ENCODE measurements at places on chromosomes 2 and 18.

GRCh38 chr2:24512831-24513230, 21.8 kb downstream of the NCOA1 start:
- no peak for DNase-seq

- no peak for DNase-seq
These were observed 14.2 kb upstream of the RTTN start for GRCh38 chr18:70219688-70220087.

GRCh38 chr2:32721376-32721775, 93.5 kb downstream of the TTC27 start:
- no peak for DNase-seq

DNA sequence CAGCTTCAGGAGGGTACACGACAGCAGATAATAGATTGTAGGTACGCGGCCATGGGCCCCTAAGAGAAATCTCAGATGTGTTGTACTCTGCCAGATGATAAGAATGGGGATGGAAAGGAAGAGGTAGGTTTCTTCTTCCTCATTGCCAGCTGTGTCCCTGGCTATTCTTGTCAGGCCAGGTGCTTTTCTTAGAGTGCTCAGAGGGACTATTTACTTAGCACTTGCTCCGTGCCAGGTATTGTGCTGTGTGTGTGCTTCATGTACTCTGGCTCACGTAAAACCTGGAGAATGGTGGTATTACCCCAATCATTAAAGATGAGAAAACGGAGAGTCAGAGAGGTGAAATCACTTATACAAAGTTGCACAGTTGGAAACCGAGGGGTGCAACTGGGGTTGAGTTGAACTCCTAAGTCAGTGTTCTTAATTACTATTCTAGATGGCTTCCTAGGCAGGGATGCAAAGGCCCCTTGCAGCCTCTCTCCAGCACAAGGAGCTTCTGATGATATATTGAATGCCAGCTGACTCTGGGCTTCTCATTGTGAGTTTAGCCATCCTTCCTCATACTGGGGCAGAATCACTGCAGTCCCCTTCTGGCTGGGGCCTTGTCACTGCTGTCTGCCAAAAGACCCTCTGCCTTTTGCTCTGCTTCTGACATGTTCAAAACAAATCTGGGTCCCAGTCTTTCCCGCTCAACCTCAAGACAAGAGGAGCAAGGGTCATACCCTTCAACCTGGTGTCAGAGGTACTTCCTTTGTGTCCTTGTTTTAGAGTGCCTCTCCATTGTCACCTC, 60.7 kb downstream of the LYPD1 start:
- DNase-seq, result no peak

- no peak for DNase-seq
These were observed 797.5 kb upstream of the ID2 start for GRCh38 chr2:7884338-7884737.

DNA sequence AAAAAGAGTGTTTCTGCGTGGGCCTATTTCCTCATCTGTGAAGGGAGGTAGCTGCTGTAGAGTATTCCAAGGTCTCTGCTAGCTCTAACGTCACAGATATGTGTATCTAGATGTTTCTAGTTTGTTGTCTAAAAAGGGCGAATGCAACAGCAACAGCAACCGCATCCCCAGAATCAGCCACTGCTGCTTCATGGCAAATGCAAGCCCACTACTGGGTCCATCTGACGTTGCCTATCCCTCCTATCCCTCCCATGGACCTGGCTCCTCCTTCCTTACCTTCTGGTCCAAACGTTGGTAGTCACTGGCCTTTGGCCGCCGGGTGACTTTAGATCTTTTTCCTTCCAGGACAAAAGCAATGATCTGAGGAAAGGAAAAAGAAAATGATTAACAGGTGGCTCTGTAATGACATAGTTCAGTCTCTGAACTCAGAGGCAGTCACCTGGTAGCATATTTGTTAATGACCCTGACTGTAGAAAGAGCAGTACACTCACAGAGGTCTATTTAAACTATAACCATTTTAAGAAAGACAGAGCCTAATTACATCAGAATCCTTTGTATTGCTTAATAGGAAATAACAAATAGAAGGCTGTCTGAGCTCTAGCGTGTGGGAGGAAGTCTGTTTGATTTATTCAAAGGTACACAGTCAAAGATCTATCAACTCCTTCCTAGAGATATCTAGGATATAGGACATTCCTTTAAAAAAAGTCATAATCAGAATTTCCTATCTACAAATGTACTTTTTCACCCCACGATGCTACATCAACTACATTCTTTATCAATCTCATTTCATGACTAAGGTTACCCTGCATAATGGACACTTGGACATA, 2.9 kb downstream of the TGOLN2 start:
- no peak for DNase-seq

DNA sequence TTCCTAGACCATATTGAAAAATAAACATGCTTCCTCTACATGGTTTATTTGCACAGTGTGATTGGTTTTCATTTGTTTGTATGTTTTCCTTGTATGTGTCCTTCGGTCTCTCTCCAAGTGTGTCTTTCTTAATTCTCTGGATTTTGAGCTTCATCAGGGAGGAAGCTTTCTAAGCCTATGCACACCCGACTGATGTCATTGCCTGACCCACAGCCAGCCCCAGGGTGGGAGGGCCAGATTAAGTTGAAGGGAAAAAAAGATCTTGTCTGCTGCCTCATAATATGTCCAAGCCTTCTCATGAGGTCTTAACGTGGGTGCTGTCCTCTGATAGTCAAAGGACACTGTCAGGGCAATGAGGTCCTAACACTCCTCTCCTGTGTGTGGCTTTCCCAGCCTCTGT, 115.2 kb downstream of the MARCHF4 start:
- DNase-seq, result no peak

- no peak for DNase-seq
These were observed 32.5 kb upstream of the ACAA2 start for GRCh38 chr18:49845629-49846360.

- no peak for DNase-seq
These were observed 126.3 kb upstream of the BCL2L11 start for GRCh38 chr2:110994250-110994961.

DNA sequence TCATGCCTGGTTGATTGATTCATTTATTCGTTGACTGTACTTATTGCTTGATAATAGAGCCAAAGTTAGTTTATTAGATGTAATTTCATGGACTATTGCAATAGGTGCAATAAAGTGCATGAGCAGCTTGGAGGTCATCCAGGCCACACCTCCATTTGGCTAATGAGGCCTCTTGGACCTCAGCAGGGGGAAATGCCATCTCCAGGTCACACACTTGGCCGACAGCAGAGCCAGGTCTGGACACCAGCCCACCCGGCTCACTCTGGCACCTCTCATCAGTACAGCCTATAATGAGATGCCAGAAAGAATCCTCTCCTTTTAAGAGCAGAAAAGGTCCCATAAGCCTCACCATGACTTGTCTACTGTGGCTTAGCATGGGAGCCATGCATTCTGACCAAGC, 71.2 kb upstream of the AFF3 start:
- DNase-seq, result no peak

- DNase-seq, result no peak
These were observed 124.0 kb downstream of the NRP2 start for GRCh38 chr2:205806143-205806905.

DNA sequence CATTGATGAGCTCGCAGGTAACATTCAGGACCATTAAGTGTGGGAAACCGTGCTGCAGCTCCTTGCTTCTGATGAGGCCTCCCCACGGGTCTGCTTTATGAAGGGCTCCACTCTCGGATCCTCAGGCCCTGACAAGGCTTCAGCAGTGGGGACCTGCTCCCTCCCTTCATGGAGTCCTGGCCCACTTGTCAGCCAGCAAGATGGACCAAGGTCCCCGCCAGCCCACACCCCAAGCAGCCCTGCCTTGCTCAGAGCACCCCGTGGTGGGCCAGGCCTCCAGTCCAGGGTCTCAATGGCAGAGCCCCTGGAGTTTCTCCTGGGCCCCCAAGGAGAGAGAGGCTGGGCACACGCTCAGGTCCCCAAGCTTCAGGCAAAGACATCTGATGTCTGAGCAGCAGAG, 41.5 kb downstream of the CROCC2 start:
- no peak for DNase-seq

- no peak for DNase-seq
These were observed 833 bp downstream of the AFG3L2 start for GRCh38 chr18:12376034-12376753.

- DNase-seq, result no peak
These were observed 8.2 kb downstream of the FBXO15 start for GRCh38 chr18:74139411-74139810.

GRCh38 chr2:59233920-59234319, 992.8 kb upstream of the FANCL start:
- no peak for DNase-seq

GRCh38 chr2:169978402-169979017, 151.3 kb downstream of the UBR3 start:
- DNase-seq, result no peak

DNA sequence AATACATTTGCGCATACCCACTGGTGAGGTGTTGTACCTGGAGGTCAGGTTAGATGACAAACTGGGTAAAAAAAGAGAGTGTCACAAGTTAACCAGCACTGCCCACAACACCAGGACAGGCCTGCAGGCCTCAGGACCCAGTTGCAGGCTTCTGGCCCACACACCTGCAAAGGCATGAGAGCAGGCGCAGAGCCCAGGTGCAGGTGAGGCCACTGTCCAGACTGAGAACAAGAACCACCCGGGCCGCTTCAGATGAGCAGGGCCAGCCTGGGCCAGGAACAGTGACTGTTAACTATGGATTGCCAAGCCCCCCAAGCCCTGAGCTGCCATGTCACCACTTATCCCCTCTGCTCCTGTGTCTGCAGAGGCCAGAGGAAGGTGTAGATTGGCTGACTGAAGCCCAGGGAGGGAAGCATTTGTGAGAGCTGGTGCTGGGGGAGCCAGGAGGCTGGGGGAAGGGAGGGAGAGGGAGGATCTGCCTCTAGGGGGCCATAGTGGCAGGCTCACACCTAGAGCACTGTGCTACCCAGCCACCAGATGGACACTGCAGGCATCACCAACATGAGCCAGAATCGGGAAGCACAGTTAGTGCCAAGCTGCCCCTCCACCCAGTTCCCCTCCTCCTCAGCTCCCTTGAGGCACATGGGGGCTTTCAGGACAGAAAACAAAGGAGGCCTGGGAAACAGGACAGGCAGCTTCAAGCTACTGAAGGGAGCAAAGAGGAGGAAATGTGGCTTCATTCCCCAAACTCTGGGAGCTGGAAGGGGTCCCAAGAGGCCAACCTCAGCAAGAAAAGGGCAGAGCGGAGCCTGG, 35.4 kb downstream of the SFXN5 start:
- DNase-seq, result no peak

DNA sequence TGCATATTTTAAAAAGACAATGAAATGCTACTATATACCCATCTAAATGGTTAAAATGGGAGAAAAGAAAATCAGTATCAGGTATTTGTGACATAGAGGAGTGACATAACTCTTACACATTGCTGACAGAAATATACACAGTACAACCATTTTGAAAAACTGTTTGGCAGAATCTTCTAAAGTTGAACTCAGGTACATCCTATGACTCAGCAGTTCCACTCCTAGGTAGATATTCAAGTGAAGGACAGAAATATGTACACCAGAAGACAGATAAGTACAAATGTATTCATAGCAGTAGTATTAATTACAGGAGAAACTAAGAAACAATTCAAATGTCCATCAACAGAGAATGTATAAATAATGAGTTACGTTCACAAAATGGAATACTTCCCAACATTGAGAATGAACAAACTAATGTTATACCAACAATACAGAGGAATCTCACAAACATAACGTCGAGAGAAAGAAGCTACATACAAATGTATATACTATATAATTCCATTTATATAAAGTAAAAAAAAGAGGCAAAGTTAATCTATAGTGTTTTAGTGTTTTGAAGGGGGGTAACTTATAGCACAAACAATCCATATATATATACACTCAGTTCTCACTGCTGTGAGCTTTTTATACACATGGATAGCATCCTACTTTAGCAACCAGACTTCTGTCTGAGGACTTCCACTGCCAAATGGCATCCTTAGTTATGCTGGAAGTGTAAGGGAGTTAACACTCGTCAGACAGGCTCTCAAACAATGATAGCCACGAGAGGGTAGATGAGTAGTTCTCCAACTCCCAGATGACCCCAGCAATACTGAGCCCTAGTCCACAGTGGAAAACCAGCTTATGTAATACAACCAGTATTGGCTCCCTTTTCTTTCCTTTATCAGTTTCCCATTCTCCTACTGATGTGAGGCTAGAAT, 172.5 kb downstream of the NBAS start:
- DNase-seq, result no peak

DNA sequence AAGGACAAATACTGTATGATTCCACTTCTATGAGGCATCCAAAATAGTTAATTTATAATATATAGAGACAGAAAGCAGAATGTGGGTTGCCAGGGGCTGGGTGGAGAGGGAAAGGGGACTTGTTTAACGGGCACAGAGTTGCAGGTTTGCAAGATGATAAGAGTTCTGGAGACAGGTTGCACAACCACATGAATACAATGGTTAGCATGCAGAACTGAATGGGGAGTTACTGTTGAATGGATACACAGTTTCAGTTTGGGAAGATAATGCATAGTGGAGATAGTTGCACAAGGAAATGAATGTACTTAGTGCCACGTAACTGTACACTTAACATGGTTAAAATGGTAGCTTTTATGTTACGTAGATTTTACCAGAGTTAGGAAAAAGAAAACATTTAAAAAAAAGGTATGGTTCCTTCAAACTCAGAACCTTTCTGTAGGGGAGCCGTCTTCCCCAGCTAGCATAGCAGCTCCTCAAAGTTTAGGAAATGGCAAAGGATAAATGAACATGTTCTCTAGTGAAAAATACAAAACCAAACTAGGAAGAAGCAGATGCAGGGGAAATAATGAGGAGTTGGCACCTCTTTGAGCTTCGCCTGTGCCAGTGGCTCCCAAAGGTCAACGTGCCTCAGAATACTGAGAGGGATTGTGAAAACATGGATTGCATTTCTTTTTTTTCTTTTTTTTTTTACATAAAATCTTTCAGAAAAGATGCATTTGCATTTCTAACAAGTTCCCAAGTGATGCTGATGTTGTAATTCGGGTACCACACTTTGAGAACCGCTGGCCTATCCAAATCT, 95.2 kb downstream of the ZCCHC2 start:
- no peak for DNase-seq

- DNase-seq, result peak; percentile 22
These were observed 116.0 kb downstream of the COPS8 start for GRCh38 chr2:237201461-237202287.

- no peak for DNase-seq
These were observed 2.5 kb upstream of the ASIC4 start for GRCh38 chr2:219511547-219512325.

- DNase-seq, result no peak
These were observed 169.0 kb downstream of the EIPR1 start for GRCh38 chr2:3208591-3208990.

DNA sequence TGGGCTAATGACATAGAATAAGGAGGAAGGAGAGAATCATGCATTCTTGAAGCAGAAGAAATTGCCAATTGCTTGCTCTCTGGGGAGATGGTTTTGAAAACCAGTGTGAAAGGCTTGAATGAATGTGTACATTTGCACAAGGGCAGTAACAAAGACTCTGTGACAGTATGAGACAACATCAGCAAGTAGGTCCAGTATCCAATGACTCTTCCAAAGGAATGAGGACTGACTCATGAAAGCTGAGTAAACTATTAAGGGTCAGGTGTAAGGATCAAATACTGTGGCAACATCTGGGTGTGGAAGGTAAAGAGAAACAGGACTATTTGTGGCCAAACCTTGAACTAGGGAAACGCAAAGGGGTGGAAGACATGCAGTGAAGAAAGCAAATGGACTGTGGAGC, 886.0 kb upstream of the CHAC2 start:
- DNase-seq, result no peak

Data from GM18507 (cell line).